ENCODE measurements at places on chromosomes 6 and 20. TPM values are rescaled to one million over a fixed set of nuclear protein-coding genes. Genes with fewer than 3 reads are reported as not detected.

DNA sequence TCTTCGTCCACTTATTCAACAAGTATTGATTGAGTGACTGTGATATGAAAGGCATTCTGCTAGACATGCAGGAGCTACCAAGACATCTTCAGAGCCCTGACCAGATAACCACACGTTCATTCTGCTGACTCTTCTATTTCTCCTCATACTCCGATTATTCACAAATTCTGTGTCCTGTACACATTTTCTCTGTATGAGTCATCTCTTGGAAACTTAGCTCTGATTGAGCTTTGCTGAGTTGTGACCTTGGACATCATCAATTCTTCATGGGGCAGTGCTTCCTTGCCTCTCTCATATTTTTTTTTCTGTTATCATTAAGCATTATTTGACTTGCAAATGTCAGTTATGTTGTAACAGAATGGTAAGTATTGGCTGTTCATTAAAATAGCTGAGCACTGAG lies 351.6 kb upstream of the CNR1 start:
- H3K27ac ChIP-seq, result no peak overlapping the region
- DNase-seq, result no peak
- peaks cover 17% of the 10 kb centered on the region for H3K27me3 ChIP-seq
- H3K36me3 ChIP-seq, result no peaks in the 10 kb centered on the region
- H3K4me3 ChIP-seq, result no peak overlapping the region

DNA sequence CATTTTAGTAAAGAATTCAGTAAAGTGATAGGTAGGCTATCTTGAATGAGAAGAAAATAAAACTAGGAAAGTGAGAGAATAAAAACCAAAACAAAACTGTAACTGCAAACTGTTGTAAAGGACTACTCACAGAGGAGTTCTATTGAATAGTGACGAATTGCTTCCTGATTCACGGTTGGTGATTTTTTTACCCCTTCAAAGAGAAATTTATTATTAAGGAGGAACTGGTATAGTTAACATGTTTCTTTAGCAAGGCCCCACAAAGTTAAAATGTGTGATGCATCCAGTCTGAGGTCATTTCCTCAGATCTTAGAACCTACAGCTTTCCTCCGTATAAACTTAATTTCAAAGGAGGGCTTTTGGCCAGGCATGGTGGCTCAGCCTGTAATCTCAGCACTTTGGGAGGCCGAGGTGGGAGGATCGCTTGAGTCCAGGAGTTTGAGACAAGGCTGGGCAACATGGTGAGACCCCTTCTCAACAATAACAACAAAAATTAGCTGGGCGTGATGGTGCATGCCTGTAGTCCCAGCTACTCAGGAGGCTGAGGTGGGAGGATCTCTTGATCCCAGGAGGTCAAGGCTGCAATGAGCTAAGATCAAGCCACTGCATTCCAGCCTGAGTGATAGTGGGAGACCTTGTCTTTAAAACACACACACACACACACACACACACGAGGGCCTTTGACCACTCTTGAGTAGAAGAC lies 8.3 kb downstream of the PRDM1 start:
- no peaks in the 10 kb centered on the region for H3K36me3 ChIP-seq
- peaks cover 13% of the 10 kb centered on the region for H3K4me1 ChIP-seq
- no peak for DNase-seq
- H3K27me3 ChIP-seq, result no peaks in the 10 kb centered on the region

TFAP2D gene
- not detected for total RNA-seq

DNA sequence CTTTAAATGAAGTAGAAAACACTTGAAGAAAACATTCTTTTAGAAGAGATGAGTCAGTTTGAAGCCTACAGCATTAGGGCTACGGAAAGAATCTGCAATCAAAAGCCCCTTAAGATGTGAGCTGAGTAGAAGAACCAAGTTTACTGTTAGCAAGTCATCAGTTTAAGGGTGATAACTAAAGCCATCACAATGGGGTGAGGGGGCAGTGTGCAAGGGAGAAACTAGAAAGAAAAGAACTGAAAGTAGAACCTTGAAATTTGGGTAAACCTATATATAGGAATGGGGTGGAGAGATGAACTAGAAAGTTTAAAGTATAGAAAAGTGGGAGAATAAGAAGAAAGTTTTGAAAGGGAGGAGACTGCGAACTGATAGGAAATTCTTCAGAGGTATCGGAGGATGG lies 212.9 kb downstream of the COL19A1 start:
- H3K36me3 ChIP-seq, result no peaks in the 10 kb centered on the region
- no peak overlapping the region for H3K27ac ChIP-seq
- no peaks in the 10 kb centered on the region for H3K4me1 ChIP-seq

DNA sequence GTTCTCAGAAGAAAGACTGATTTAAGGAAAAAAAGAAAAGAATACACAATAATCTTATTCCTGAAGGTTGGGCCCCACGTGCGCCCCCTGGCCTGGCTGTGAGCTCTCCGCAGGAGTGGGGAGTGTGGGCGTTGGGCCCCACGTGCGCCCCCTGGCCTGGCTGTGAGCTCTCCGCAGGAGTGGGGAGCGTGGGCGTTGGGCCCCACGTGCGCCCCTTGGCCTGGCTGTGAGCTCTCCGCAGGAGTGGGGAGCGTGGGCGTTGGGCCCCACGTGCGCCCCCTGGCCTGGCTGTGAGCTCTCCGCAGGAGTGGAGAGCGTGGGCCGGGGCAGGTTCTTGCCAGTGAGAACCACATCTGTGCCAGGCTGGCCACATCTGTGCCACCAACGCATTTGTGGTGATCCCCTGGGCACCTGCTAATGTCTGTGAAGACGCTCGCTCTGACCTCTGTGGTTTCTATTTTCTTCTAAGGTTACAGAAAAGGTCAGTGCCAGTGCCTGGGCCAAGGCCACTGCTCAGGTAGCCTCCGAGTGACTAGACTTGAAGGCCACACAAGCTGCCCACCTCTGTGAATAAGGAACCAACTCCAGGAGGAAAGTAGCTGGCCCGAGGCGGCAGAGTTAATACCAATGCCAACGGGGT lies 41.0 kb downstream of the WDR27 start:
- no peak for DNase-seq
- no peaks in the 10 kb centered on the region for H3K4me1 ChIP-seq
- no peak overlapping the region for H3K27ac ChIP-seq
- H3K27me3 ChIP-seq, result no peaks in the 10 kb centered on the region
- H3K4me3 ChIP-seq, result no peak overlapping the region

- H3K27me3 ChIP-seq, result no peaks in the 10 kb centered on the region
- peaks cover 13% of the 10 kb centered on the region for H3K4me1 ChIP-seq
Measured at GRCh38 chr20:40993794-40994540, 34.7 kb upstream of the TOP1 start.

GRCh38 chr20:42530855-42531448 lies 658.8 kb downstream of the PTPRT start:
- H3K27me3 ChIP-seq, result no peaks in the 10 kb centered on the region
- H3K36me3 ChIP-seq, result no peaks in the 10 kb centered on the region
- H3K27ac ChIP-seq, result no peak overlapping the region
- no peaks in the 10 kb centered on the region for H3K4me1 ChIP-seq
- H3K4me3 ChIP-seq, result no peak overlapping the region

DNA sequence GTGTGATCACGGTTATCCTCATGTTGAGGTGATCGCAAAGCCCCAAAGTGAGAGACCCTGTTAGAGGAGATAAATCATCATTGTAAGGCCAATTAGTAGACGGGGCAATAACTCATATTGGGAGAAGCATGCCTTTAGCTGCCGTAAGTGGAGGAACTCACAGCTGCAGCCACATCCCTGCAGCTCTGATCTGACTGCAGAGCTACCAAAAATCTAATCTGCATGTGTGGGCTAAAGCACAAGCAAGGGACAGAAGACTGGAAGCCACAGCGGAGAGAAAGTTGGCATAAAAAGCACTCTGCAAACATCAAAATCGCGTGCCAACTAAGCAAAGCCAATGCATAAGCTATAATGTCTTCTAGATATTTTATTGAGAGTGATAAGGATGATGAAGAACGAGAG lies 79.8 kb downstream of the TBC1D7 start:
- no peak overlapping the region for H3K27ac ChIP-seq
- no peaks in the 10 kb centered on the region for H3K36me3 ChIP-seq
- DNase-seq, result no peak

SRMS gene
- total RNA-seq, result 0.63 TPM

PRSS16 gene
- total RNA-seq, result 7.3 TPM

- no peak overlapping the region for H3K27ac ChIP-seq
- H3K36me3 ChIP-seq, result no peaks in the 10 kb centered on the region
- DNase-seq, result peak; percentile 22
- H3K4me3 ChIP-seq, result no peak overlapping the region
- no peaks in the 10 kb centered on the region for H3K4me1 ChIP-seq
Measured at GRCh38 chr6:86969573-86969972, 32.2 kb downstream of the HTR1E start.

DNA sequence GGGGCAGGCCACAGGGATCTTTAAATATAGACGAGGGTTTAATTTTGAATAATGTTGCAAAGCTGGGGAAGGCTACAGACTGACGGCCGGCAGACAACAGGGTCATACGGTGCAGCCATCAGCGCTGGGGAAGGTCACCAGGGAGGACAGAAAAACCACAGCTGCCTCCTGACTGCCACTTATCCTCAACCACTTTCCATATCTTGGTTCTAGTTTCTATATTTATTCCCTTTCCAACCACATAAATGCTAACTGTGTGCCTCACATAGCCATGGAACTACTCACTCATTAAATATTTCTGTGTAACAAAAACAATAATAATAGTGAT lies 85.7 kb upstream of the AGPAT4 start:
- H3K27me3 ChIP-seq, result no peaks in the 10 kb centered on the region
- H3K4me1 ChIP-seq, result no peaks in the 10 kb centered on the region
- no peaks in the 10 kb centered on the region for H3K36me3 ChIP-seq

GABRR1 gene
- total RNA-seq, result not detected

- no peaks in the 10 kb centered on the region for H3K36me3 ChIP-seq
- H3K27me3 ChIP-seq, result no peaks in the 10 kb centered on the region
- no peak overlapping the region for H3K4me3 ChIP-seq
- H3K4me1 ChIP-seq, result no peaks in the 10 kb centered on the region
Measured at GRCh38 chr20:56043227-56043626, 37.9 kb upstream of the CBLN4 start.

- H3K36me3 ChIP-seq, result no peaks in the 10 kb centered on the region
- DNase-seq, result no peak
- H3K27me3 ChIP-seq, result no peaks in the 10 kb centered on the region
- peaks cover 17% of the 10 kb centered on the region for H3K4me1 ChIP-seq
Measured at GRCh38 chr6:137734875-137735182, 132.2 kb upstream of the TNFAIP3 start.

- no peak overlapping the region for H3K4me3 ChIP-seq
- no peaks in the 10 kb centered on the region for H3K27me3 ChIP-seq
- H3K36me3 ChIP-seq, result no peaks in the 10 kb centered on the region
- H3K27ac ChIP-seq, result peak overlapping the region; percentile 46
- peak; percentile 70 for DNase-seq
- peaks cover 5% of the 10 kb centered on the region for H3K4me1 ChIP-seq
Measured at GRCh38 chr20:35791821-35792220, 20.0 kb downstream of the PHF20 start.

- DNase-seq, result no peak
- no peaks in the 10 kb centered on the region for H3K4me1 ChIP-seq
- H3K27ac ChIP-seq, result no peak overlapping the region
- H3K4me3 ChIP-seq, result no peak overlapping the region
- no peaks in the 10 kb centered on the region for H3K36me3 ChIP-seq
Measured at GRCh38 chr6:16933532-16933931, 168.3 kb upstream of the STMND1 start.

AIF1 gene
- total RNA-seq, result not detected

- no peak overlapping the region for H3K4me3 ChIP-seq
- H3K4me1 ChIP-seq, result no peaks in the 10 kb centered on the region
- peak; percentile 36 for DNase-seq
- H3K36me3 ChIP-seq, result no peaks in the 10 kb centered on the region
Measured at GRCh38 chr6:70221025-70221714, 81.7 kb downstream of the COL9A1 start.

- H3K27ac ChIP-seq, result no peak overlapping the region
- no peaks in the 10 kb centered on the region for H3K36me3 ChIP-seq
- peaks cover 12% of the 10 kb centered on the region for H3K4me1 ChIP-seq
- DNase-seq, result peak; percentile 58
Measured at GRCh38 chr6:10962673-10963072, 75.8 kb downstream of the SYCP2L start.

DNA sequence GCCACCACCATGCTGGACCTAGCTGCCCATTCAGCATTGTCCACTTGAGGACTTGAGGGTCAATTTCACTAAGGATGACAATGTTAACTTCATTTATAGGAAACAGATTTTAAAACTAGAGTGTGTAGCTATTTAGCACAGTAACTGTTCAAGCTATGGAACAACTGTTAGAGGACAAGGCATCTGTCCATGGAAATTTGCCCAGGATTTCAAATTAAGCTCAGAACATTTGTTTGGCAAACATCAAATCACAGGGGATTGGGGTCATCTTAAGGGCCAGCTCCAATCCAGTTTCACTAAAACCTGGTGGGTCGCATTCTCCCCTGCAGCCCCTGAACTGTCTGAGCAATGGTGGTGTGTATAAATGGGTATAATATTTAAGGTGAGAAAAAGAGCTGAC lies 35.1 kb downstream of the PM20D2 start:
- H3K27ac ChIP-seq, result no peak overlapping the region
- H3K4me3 ChIP-seq, result no peak overlapping the region

GRCh38 chr6:96907498-96907897 lies 9.8 kb upstream of the NDUFAF4 start:
- DNase-seq, result no peak
- H3K36me3 ChIP-seq, result no peaks in the 10 kb centered on the region
- H3K27ac ChIP-seq, result no peak overlapping the region
- H3K27me3 ChIP-seq, result peaks cover 29% of the 10 kb centered on the region

DNA sequence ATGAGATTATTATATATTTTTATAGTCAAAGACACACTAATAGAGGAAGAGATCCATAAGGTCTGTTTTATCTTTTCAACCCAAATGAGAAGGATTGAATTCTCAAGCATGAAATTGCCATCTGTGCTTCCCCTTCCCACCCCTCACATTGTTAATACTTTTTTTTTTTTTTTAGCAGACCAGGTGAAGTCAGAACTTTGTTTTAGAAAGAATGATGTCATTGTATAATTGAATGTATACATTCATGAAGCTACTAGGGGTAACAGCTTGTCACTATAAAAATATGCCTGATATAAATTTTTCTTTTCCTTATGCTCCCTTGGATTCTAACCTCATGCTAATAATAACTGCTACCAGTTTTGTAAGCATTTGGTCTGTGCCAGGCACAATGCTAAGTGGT lies 88.9 kb downstream of the TFAP2B start:
- H3K27me3 ChIP-seq, result no peaks in the 10 kb centered on the region
- no peak overlapping the region for H3K27ac ChIP-seq
- H3K36me3 ChIP-seq, result no peaks in the 10 kb centered on the region
- DNase-seq, result no peak
- no peak overlapping the region for H3K4me3 ChIP-seq
- 0 out of 2 replicates have a peak, but pooled peaks cover 5% of the 10 kb centered on the region for H3K4me1 ChIP-seq

All from PC-3 (cell line).